Stimulated activated CD4-positive, alpha-beta T cell treated with anti-CD3 and anti-CD28 coated beads, Interleukin-15, amount 100 ng/mL, for 24 hours (primary cell): ENCODE measurements at places on chromosomes 4 and X.

- no peak for DNase-seq
Measured at GRCh38 chrX:16771483-16772398, 14.5 kb upstream of the TXLNG start.

DNA sequence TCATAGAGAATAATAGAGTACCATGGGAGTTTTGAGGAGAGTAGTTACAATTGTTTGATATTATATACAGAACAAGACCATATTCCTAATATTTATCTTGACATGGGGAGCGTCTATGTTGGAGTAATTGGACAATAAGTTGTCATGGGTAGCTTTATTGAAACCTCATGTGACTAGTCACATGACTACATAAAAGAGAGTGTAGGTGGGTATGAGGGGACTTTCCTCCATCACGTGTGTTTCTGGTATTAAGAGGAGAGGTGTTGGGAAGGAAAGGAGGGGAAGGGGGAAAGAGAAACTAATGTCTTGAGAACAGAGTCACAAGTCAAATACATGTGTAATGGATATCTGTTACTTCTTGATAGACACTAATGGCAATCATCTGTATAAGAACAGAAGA is 33.1 kb downstream of the PDLIM5 start:
- DNase-seq: no peak

DNA sequence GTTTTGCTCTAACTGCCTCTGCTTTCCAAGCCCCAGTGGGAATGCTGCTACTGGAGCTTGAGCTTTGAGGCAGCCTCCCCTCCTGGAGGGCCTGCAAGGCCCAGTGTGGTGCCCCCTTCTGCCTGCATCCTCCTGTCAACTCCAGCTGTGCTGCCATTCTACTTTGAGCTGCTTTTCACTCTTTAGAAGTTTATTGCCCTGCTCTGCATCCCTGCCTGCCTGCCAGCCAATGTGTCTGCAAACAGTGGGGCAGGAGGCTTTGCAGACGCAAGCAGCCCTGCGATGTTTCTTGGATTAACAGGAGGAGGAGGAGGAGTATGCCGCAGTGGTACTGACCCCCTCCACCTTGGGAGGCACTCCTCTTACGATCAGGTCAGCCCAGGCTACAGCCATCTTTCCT is 16.4 kb downstream of the TMEM31 start:
- DNase-seq: no peak

- DNase-seq: no peak
Measured at GRCh38 chrX:42460706-42461105, 317.3 kb downstream of the PPP1R2C start.

DNA sequence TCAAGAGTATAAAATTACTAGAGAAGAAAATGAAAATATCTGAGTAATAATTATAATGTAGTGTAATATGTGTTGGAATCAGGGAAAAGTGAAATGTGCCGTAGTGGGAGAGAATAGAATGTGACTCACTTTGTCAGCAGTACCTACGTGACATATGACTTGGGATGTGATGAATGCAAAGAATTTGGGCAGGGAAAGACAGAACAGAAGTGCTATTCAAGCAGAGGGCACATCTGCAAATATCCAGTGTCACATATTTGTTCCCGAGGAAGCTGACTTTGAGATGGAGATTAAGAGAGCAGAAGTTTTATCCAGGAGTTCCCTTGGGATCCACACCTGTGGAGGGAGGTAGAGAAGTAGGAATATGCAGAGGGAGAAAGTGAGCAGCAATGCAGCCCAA is 69.3 kb upstream of the HS3ST1 start:
- DNase-seq: no peak

DNA sequence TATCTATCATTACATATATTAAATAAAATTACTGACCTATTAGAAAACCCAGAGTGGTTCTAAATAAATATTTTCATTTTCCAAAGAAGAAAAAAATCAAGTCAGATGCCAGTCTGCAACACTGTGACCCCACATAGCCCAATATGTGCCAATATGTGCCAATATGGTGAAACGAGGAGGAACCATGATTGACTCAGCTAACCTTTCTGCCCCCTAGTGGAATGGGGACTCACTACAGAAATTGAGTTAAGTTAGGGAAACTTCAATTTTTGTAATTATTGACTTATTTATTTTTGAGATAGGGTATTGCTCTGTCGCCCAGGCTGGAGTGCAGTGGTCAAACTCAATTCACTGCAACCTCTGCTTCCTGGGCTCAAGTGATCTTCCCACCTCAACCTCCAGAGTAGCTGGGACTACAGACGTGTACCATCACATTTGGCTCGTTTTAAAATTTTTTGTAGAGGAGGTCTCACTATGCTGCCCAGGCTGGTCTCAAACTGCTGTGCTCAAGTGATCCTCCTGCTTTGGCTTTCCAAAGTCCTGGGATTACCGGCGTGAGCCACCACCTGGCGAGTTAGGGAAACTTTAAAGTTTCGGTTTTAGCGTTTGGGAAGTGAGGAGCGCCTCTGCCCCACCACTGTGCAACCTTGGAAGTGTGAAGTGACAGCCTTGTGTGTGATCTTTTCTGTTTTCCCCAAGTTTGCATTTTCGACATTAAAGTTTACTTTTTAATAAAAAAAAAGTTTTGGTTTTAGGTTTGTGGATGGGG is 116.8 kb upstream of the SHISA3 start:
- DNase-seq: peak; percentile 20

DNA sequence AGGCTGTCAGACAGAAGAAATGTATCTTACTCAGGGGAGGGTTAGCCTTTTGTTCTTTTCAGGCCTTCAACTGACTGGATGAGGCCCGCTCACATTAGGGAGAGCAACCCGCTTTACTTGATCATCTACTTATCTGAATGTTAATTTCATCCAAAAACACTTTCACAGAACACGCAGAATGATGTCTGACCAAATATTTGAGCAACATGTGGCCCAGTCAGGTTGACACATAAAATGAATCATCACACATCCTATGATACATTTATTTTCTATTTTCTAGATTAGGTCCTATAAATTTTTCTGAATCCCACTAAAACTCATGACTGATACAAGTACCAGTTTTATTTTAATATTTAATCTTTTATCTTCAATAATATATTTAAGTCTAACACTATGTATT is 260.3 kb downstream of the IL15 start:
- no peak for DNase-seq

GRCh38 chrX:14916017-14916674 is 42.9 kb downstream of the MOSPD2 start:
- DNase-seq: no peak

DNA sequence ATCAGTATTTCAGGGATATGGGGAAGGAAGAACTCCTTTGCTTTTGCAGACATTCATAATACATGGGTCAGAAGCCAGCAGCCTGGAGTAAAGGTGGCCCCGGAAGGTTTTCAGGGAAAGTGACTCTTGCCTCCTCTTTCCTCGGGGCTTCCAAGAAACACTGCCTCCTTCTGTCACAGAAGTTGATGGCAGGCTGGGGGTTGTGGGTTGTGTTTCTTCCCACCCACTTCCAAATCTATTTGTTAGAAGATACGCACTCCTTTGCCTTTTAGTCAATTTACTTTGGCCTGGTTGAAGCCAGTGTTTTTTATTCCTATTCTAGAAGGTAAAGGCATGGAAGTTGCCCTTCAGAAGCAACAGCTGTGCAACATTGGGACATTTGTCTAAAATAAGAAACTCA is 19.7 kb downstream of the KIT start:
- no peak for DNase-seq

- no peak for DNase-seq
Measured at GRCh38 chr4:40214661-40215418, 18.0 kb downstream of the RHOH start.

- DNase-seq: peak; percentile 85
Measured at GRCh38 chrX:53088136-53088974, 5.6 kb upstream of the KANTR start.

GRCh38 chrX:77595848-77596247 is 148.7 kb downstream of the FGF16 start:
- DNase-seq: no peak

- DNase-seq: peak; percentile 2
Measured at GRCh38 chr4:20253735-20254409, 2.2 kb downstream of the SLIT2 start.

DNA sequence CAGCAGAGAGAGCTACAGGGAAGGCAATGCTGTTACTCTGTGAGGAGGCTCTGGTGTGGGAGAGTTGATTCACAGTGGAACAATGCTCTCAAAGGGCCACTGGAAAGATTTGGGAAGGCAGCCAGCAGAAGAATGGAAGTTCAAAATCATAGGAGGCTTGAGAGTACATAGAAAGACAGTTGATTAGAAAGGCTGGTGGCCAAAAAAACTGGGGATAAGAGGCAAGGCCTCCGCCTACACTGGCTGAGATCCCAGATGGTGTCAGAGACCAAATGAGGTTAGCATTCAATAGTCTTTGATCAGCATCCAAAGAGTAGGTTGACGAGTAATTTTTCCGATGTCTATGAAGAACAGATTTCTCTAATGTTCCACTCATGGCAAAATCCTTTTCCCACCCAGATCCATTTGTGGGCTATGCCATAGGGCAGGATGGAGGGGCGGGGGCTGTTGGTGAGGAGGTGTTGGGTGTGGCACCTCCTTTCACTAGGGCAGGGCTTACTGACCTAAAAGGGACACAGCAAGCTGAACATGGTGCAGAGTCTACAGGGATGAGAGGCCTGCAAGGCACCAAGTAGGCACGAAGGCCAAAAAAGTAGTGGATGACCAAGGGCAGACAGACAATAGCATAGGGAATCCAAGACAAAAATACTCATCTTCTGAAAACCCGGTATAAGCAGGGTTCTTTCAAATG is 15.1 kb downstream of the TEC start:
- no peak for DNase-seq

GRCh38 chr4:113012786-113013185 is 36.7 kb upstream of the ANK2 start:
- DNase-seq: no peak

DNA sequence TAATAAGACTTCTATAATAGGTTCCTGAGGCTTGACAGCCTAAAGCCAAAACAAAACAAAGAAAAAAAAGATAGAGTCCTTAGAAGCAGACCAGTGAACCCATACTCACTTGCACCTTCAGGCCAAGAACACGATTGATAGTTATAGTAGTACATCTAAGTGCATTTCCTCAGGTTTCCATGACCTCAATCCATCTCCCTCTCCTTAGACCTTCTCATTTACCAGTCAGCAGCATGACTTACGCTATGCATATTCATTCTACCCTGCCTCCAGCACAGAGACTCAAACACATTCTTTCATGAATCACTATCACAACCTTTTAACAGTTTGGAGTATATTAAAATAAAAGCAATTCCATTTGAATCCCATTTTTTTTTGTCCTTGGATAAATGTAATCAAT is 855.6 kb downstream of the CCSER1 start:
- no peak for DNase-seq

- peak; percentile 51 for DNase-seq
Measured at GRCh38 chr4:36348403-36348938, 67.1 kb downstream of the DTHD1 start.

DNA sequence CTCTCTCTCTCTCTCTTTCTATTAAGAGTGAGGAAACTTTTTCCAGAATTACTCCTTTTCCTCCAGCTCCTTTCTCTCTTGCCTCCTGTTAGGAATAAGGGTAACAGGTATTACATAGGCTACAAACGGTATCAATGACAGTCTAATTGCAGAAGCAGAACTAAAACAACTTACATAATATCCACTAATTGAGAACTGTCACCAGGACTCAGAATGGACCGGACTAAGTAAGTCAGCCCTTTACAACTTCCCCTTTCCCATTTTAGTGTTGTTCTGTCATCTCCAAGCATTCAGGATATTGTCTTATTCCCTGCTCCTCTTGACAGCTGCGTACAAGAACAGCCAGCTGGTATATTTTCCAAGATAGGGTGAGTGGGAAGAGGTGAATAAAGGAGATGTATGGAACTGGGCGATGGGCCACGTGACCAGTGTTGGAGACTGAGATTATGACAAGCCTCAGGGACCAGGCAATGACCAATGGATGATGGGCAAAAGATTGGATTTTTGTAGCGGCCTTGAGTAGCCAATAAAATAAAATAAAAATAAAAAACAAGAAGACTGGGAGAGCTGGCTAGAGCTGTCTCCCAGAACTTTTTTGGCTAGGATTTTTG is 2.3 kb upstream of the FNIP2 start:
- DNase-seq: no peak
